Peyer's patch (tissue), 4 donors: ENCODE measurements at places on chromosomes 6 and 20. TPM values are rescaled to one million over a fixed set of nuclear protein-coding genes. Genes with fewer than 3 reads are reported as not detected.

- no peak for DNase-seq
Measured at GRCh38 chr20:57548177-57549058, 12.5 kb upstream of the PCK1 start.

- DNase-seq: no peak
Measured at GRCh38 chr6:132344811-132345210, 56.5 kb downstream of the MOXD1 start.

SLC26A8 gene
- not detected for total RNA-seq

ATF6B gene
- total RNA-seq: 140 TPM

- DNase-seq: no peak
Measured at GRCh38 chr20:48676125-48676524, 151.7 kb downstream of the PREX1 start.

CFAP61 gene
- total RNA-seq: not detected

GRCh38 chr6:135145063-135145800 lies 35.9 kb upstream of the MYB start:
- no peak for DNase-seq

- no peak for DNase-seq
Measured at GRCh38 chr6:105651969-105652368, 249.1 kb upstream of the PREP start.

DNA sequence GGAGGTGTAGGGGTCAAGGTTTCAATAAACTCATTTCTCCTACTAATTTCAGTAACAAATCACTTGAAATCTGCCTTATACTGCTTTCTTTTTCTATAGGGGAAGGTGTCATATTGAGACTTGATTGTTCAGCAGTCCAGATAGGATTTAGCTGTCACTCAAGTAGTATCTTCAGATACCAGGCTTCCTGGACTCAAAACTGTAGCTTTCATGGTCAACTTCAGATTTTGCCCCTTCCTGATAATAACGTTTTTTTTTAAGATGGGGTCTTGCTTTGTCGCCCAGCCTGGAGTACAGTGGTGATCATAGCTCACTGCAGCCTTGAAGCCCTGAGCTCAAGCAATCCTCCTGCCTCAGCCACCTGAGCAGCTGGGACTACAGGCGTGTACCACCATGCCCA lies 77.8 kb downstream of the JAG1 start:
- DNase-seq: no peak

DNA sequence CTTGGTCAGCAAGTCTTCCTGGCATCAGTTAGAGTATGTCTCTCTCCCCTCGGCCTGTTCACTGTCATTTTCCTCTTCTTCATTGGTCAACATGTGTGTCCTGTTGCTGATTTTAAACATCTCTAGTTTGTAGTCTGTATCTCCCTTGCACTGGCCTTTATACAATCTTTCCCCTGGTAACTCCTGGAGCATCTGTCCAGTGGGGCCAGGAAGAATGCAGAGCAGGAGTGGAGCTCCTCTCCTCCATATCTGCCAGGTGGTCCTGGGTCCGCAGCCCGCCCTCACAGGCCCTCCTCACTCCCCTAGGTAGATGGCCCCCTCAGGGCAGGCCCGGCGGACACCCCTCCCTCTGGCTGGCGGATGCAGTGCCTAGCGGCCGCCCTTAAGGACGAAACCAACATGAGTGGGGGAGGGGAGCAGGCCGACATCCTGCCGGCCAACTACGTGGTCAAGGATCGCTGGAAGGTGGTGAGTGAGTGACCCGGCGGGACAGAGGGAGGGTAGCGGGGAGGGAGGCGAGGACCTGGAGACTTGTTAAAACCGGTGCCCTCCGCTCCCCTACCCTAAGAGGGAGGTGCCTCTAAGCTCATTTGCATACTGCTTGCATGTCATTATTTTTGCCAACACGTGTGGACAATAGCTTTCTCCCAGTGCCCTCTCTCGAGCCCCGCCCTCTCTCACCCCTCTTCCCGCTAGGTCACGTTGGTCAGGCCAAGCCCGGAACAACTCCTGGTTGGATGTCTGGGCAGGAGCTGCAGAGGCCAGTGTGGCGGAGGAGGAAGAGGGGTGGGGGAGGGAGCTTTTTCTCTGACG lies 3.2 kb downstream of the TTBK1 start:
- DNase-seq: no peak

CD24 gene
- total RNA-seq: 119 TPM

UBE2C gene
- 11.2 TPM for total RNA-seq

DNA sequence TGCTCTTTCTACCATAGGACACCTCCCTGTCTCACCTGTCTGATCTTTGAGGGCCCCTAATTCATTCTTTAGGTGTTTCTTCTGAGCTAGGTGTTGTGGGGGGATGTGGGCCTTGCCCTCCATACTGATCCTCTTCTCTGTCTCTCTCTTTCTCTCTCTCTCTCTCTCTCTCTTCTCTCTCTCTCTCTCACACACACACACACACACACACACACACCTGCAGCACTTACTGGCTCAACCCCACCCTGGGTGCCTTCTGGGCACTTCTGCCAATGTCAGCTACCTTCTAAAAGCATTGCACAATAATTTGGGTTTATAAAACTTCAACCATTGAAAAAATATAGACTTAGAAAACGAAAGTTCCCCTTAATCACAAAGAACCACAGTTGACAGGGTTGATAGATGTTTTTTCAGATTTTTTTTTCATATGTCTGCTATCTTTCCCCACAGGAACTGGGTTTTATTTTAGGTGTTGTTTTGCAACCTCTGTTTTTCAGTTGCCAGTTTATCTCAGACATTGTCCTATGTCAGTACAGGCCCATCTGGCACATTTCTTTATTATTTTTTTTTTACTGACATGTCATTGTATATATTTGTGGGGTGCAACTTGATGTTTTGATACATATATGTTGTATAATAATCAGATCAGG lies 28.1 kb downstream of the PKIG start:
- DNase-seq: no peak
